SHP77 treated with DMSO at 0.1 percent for 48 hours (cell line): ENCODE measurements at places on chromosomes 1 and 21.

DNA sequence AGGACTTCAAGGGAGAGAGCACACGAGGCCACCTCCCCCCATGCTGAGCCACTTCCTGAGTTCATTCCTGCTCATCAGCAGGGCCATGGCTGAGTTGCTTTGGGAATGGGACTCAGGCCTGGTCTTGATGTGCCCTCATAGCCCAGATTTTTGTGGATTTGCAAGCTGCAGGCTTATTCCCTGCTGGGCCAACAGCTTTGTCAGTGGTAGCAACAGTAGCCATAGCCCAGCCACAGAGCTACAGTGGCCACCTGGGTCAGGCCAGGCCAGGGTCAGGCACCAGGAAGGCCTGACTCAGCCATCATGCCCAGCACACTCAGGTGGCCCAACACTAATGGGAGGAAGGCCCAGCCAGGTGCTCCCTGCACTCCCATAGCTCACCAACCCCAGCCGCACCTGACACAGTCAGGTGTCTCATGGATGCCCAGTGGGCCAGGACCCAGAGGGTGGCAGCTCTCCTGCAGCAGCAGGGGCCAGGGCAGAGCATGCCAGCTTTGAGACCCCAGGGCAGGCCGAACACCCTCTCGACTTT is 33.5 kb downstream of the EPHA2 start:
- no peak for DNase-seq

- no peak for DNase-seq
Measured at GRCh38 chr1:85406887-85407533, 57.9 kb downstream of the DDAH1 start.

GRCh38 chr1:157105988-157106812 is 6.6 kb upstream of the ETV3L start:
- no peak for DNase-seq

GRCh38 chr1:67948151-67949080 is 102.0 kb downstream of the DIRAS3 start:
- no peak for DNase-seq

GRCh38 chr1:29981586-29982239 is 741.7 kb downstream of the MATN1 start:
- no peak for DNase-seq

GRCh38 chr1:77768006-77768405 is 8.4 kb upstream of the USP33 start:
- no peak for DNase-seq

GRCh38 chr1:209996348-209996747 is 58.3 kb downstream of the SYT14 start:
- DNase-seq, result no peak

GRCh38 chr1:154170547-154171222 is 15.8 kb upstream of the NUP210L start:
- DNase-seq, result no peak

GRCh38 chr1:2837316-2837715 is 35.8 kb upstream of the TTC34 start:
- DNase-seq, result no peak

DNA sequence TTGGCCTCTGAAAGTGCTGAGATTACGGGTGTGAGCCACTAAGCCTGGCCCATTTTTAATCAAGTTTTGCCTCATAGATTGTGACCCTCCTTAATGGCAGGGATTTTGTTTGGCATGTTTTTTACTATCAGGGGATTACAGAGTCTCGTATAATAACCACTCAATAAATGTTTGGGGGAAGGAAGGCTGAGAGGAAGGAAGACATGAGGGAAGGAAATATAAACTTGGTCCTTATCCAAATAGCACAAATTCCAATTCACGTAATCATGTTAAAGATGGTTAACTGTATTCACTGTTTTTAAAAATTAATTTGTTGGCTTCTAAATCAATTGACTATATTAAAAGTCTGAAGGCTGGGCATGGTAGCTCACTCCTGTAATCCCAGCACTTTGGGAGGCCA is 30.9 kb upstream of the SERTAD4 start:
- no peak for DNase-seq

DNA sequence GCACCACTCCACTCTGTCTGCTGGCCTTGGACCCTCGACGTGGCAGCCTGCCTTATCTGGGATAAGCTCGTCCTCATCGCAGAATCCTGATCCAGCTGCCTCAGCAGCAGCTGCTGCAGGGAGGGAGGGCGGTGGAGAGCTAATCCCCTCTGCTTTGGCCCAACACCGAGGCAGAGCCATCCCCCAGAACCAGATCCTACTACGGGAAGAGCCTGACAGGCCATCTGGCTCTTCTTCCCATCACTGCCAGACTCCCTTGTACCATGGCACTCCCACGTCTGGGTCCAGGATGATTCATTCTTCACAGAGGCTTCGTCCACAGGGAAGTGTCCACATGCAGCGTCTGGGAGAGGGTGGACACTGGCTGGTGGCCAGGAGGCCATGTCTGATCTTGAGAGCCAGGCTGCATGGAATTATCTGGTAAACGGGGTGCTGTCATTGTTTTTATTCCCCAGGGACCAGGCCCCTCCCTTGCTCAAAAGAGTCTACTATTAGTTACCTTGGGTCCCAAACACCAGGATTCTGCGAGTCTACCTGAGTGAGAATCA is 14.6 kb upstream of the PKP1 start:
- no peak for DNase-seq

- no peak for DNase-seq
Measured at GRCh38 chr1:38328278-38329035, 281.9 kb upstream of the POU3F1 start.

- no peak for DNase-seq
Measured at GRCh38 chr1:233543338-233544255, 70.3 kb upstream of the KCNK1 start.

DNA sequence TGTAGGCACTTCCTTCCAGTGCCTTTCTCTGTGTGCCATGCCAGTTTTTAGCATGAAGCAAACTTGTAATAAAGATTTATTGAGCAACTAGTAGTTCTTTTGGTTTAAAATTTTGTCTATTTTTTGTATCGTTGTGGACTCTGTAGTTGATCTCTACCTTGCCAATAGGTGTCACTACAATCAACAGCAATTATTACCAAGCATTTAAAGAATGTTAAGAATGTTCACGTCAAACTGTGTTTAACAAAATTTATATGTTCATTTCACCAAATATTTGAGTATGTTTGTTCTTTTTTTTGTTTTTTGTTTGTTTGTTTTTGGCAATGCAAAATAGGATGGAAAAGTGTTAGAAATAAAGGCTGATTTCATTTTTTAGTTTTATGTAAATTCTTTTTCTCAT is 208.1 kb downstream of the PATJ start:
- DNase-seq, result no peak

- DNase-seq, result no peak
Measured at GRCh38 chr1:113946112-113946511, 17.0 kb downstream of the HIPK1 start.

GRCh38 chr1:31666263-31666963 is 21.7 kb upstream of the PEF1 start:
- peak; percentile 70 for DNase-seq

DNA sequence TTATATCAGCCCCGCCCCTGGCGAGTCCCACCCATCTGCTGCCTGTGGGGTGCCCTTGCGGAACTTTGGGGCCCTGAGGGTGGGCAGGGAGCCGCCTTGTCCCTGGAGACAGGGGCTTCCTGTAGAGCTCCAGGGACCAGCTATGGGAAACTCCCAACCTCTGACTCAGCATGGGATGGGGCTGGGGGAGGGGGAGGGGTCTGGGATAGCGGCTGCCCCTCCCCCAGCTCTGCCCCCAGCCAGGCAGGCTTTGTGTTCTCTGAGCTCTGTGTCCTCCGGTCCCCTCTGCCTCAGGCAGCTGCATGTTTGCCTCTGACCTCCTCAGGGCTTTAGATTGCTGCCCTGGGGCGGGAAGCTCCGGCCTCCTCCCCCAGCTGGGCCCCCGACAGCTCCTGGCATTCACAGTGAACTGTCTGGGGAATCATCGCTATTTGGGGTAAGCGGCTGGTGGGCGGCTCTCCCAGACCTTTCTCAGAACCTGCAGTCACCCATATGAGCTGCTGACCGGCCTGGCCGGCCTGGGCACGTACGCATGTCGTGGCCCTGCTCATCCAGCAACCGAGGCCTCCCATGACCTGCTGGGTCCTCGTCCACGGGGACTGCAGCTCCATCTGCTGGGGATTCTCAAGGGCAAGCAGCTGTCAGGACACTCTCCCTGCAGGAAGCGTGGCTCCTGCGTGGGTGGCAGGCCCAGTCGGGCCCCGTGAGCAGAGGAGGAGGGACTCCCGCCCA is 17.1 kb downstream of the ARHGEF16 start:
- no peak for DNase-seq

DNA sequence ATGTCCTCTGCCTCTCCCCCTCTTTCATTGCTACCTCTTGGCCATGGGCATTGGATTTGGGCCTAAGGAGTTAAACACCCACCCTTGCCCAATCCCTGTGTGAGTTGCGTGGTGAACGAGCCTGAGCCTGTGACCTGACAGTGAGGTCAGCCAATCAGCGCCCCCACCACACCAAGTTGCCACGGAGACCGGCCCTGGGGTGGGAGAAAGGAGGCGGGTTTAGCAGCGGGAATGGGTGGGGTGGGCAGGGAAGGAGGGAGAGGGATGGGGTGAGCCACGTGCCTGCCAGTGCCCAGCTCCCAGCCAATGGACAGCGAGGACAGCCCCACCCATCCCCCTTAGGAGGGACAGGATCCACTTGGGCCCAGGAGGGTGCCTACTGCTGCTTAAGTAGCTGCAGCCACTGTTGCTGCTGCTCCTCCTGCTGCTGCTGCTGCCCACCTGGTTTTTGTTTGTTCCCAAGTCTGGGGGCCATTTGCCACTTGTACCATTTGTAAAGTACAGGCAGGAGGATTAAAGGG is 9.5 kb downstream of the ZBTB7B start:
- no peak for DNase-seq

GRCh38 chr1:157700305-157700704 is 264 bp downstream of the FCRL3 start:
- DNase-seq, result no peak

- no peak for DNase-seq
Measured at GRCh38 chr1:189220750-189221149, 1256.9 kb downstream of the BRINP3 start.

DNA sequence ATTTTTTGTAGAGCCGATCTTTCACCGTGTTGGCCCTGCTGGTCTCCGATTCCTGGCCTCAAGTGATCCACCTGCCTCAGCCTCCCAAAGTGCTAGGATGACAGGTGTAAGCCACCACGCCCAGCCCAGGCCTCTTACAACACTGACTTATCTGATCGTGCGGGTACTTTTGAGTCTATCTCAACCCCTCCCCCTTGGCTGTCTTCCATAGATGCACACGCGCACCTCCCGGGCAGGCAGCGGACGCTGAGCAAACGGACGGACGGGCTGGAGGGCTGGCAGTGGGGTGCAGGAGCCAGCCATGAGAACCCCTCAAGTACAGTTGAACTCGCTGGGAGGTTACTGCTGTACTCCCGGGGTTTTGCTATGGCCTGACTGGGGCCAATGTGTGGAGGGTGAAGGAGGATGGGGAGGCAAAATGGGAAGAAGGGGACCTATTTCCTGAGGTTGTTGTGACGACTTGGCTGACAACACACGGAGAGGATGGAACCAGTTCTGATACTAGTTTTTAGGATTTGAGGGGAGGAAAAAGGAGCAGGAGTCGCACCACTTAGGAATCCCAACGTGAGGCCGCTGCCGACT is 959 bp downstream of the CD58 start:
- no peak for DNase-seq

DNA sequence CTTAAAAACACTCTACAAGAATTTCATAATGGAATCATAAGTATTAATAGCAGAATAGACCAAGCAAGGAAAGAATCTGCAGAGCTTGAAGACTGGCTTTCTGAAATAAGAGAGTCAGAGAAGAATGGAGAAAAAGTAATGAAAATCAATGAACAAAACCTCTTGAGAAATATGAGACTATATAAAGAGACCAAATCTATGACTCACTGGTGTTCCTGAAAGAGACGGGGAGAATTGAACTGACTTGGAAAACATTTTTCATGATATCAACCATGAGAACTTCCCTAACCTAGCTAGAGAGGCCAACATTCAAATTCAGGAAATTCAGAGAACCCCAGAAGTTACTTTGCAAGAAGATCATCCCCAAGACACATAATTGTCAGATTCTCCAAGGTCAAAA is 85.6 kb downstream of the GDAP2 start:
- DNase-seq, result no peak

GRCh38 chr1:245260110-245260882 is 105.5 kb downstream of the KIF26B start:
- DNase-seq, result no peak

DNA sequence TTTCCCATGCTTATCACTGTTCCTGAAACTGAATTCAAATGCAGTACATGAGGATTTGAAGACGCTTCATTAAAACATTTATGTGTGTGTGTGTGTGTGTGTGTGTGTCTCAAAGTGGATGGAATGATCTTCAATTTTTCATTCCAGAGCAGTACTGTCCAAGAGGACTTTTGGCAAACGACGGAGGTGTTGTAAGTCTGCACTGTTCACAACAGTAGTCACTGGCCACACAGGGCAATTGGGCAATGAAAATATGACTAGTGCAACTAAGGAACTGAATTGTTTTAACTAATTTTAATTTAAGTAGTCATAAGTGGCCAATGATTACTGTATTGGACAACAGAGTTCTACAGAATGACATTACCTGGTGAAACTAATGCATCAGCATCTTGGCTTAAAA is 5.0 kb downstream of the TAF5L start:
- no peak for DNase-seq

- no peak for DNase-seq
Measured at GRCh38 chr1:112501810-112502641, 6.7 kb upstream of the WNT2B start.

GRCh38 chr1:1230656-1231399 is 973 bp downstream of the SDF4 start:
- DNase-seq, result no peak

DNA sequence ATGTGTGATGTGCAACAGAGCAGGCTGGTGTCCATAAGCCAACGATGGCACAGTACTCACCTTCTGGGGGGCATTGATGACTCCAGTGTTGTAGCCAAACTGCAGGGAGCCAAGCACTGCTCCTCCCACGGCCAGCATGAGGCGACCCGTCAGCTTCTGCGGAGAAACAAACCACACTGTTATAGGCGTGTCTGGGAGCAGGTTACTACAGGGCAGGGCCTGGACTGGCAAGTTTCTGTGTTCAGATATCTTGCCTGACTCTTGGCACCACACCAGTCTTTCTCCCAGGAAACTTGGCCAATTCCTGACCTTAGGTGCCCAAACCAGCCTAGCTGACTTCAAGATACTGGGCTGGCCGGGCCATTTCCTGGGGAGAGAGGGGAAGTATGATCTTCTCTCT is 15.5 kb downstream of the SLC2A1 start:
- DNase-seq, result no peak
